Bladder microvascular endothelial cell (primary cell): ENCODE measurements at places on chromosomes 4 and X. TPM values are rescaled to one million over a fixed set of nuclear protein-coding genes. Genes with fewer than 3 reads are reported as not detected.

Gene MID1IP1
- total RNA-seq: 11.3 and 28.8 TPM in 2 replicates

Gene RRH
- total RNA-seq: 0.06 TPM in 1 of 2 replicates, not detected in the other

Gene LUZP4
- total RNA-seq: not detected in 2 replicates

Gene XAGE1A
- total RNA-seq: not detected in 2 replicates

Gene GPR119
- total RNA-seq: not detected in 2 replicates

Gene DSPP
- not detected in 2 replicates for total RNA-seq

Gene STATH
- total RNA-seq: not detected in 2 replicates

Gene PRKG2
- total RNA-seq: not detected in 2 replicates

Gene MAGEB1
- not detected in 2 replicates for total RNA-seq

Gene TEC
- 1.8 and 2.3 TPM in 2 replicates for total RNA-seq

Gene PLP1
- total RNA-seq: 0.25 TPM in 1 of 2 replicates, not detected in the other

Gene OSTC
- total RNA-seq: 140 and 151 TPM in 2 replicates

Gene COX7B2
- not detected in 2 replicates for total RNA-seq

Gene PAK3
- 0.49 and 3.9 TPM in 2 replicates for total RNA-seq
